HFFc6 (cell line): ENCODE measurements at places on chromosomes 11 and 22. TPM values are rescaled to one million over a fixed set of nuclear protein-coding genes. Genes with fewer than 3 reads are reported as not detected.
A peak's percentile ranks its signal among the peaks of the same experiment; 100 is the strongest.

SCGB1D2 gene
- not detected in 3 replicates for total RNA-seq

DNA sequence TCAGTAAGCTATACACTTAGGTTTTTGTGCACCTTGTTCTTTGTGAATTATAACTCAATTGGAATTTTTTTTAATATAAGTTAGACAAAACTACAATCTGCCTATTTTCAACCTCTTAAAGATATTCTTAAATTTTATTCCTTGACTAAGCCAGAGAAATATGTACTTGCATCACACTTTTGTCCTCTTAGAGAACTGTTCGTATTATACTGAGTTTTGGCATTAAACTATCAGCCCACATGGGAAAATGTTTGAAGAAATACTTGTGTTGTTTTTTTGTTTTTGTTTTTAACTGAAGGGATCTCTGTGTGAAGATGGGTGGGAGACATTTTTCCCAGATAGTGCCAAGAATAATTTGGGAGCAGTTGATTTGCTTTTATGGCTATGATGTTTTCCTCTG is 25.3 kb downstream of the CEP295 start:
- DNase-seq: no peak

BEST1 gene
- 0.73 to 1.9 TPM (median 0.74 TPM) in 3 replicates for total RNA-seq

GRCh38 chr11:5159806-5160205 is 5.2 kb upstream of the OR52A1 start:
- DNase-seq: no peak

DNA sequence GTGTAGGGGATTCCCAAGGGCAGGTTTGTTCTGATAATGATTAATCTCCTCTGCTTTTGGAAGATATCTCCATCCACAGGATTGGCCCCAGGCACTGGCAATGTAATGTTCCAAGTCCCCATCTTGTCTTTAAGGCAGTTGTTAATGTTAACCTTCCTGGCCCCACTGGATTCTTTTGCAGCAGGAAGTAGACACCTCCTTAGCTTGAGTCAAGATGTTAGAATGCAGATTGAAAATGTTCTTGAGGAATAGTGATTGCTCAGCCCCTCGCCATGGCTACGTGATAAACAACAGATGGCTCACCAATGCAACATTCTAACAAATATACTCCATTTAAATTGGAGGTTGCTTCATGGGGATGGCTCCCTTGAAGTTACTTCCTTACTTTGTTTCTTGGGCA is 7.3 kb downstream of the HEPHL1 start:
- peak; percentile 92 for DNase-seq

GRCh38 chr22:19715188-19715930 is 1.1 kb downstream of the SEPTIN5 start:
- DNase-seq: no peak
